Activated gamma-delta T cell treated with Interleukin-2 at 50 U/mL for 16 hours (primary cell): ENCODE measurements at places on chromosomes 16 and 17.

DNA sequence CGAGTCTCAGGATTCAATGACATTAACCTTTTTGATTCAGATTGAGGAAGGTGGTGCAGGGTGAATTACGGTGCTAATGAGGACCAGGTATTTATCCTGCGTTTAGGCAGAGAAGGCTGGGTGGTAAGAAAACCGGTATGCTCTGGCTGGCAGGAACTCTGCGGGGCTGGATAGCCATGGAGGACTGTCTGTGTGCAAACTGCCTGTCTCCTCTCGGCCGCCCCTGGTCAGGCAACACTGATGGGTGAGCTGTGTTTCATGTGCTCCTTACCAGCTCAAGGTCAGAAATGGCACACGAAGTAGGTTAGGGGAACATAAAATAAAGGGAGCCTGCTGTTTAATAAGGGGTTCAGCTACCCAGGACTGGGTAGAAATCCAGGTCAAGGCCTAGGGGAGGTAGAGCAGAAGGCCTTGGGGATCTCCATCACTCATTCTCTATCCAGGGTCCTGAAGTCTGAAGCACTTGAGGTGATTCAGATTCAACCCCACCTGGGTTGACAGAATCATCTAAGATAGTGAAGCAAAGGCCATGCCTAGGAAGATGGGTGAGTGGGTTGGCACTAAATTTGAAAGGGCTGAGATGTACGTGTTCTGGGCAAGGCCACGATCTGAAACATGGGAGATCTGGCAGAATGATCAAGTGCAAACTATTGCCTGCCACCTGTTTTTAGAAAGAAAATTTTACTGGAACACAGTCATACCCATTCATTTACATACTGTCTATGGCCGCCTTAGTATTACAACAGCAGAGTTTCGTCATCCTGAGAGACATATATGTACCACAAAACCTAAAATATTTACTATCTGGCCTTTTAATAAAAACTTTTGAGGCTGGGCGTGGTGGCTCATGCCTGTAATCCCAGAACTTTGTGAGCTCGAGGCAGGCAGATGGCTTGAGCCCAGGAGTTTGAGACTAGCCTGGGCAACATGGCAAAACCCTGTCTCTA is 292.5 kb downstream of the XYLT1 start:
- DNase-seq = no peak

GRCh38 chr17:9181640-9182039 is 160.3 kb downstream of the NTN1 start:
- no peak for DNase-seq

DNA sequence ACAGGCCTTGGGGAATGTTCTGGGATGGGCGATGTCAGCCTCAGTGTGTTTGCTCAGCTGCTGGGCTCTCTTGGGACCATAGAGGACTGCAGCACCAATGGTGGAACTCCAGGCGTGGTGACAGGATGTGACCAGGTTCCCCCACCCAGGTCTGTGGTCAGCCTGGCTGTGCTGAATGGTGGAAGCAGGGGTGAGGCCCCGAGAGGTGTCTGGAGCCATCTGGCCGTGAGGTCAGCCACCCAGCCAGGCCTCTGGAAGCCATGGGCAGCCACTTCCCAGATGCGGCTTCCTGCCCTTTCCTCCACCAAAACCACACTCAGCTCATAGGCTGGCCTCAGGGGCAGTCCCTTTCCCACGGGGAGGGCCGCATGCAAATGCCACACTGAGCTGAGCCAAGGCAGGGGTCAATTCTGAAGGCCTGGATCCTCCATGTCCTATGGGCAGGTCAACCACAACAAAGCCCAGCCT is 7.8 kb upstream of the MAPK7 start:
- DNase-seq = no peak

GRCh38 chr17:63688396-63689020 is 11.4 kb downstream of the LIMD2 start:
- no peak for DNase-seq

- DNase-seq = no peak
Measured at GRCh38 chr16:14502932-14503741, 126.9 kb downstream of the PARN start.

DNA sequence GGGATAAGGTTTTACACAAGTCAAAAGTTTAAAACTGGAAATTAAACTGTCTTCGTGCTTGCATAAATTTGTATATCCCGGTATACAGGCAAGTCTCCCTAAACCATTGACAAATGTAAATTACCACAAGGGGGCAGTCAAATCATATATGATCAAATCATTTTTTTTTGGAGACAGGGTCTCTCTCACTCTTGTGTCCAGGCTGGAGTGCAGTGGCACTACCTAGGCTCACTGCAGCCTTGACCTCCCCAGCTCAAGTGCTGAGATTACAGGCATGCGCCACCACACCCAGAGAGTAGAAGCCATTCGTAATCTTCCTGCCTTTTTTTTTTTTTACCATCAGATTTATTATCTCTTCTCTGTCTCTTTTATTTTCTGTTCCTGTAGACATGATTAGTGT is 18.5 kb downstream of the TOP2A start:
- DNase-seq = no peak

DNA sequence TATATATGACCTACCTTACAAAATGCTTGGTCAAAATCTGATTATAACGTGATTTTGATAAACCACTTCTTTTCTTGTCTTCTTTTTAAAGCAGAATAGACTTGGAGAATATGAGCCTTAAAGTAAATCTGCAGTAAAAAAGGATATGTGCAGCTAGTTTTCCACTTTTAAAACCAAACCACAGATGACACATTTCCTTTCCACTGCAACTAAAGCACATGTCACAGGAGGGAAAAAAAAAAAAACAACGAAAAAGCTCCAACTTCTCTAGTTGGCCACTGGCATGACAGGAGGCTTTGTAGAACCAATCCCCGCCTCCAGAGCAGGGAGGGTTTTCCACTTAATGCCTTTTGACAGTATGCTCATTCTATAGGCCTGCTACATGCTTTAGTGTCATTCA is at the start of gene EVI2A:
Gene EVI2A, minus strand, starts transcription at position 142 of the 400 bp plus-strand sequence. CDS start 2,609 bp downstream, outside the sequence.
- DNase-seq = peak; percentile 62

- no peak for DNase-seq
Measured at GRCh38 chr17:82881900-82882714, 42.3 kb upstream of the ZNF750 start.
